Stimulated activated CD8-positive, alpha-beta memory T cell treated with anti-CD3 and anti-CD28 coated beads, Interleukin-7, amount 100 ng/mL, for 4 hours (primary cell): ENCODE measurements at places on chromosomes 7 and 10.

GRCh38 chr10:48800007-48800675, 115.5 kb downstream of the WDFY4 start:
- no peak for DNase-seq

- no peak for DNase-seq
Observed at GRCh38 chr7:26593896-26594295, 270.5 kb downstream of the SKAP2 start.

DNA sequence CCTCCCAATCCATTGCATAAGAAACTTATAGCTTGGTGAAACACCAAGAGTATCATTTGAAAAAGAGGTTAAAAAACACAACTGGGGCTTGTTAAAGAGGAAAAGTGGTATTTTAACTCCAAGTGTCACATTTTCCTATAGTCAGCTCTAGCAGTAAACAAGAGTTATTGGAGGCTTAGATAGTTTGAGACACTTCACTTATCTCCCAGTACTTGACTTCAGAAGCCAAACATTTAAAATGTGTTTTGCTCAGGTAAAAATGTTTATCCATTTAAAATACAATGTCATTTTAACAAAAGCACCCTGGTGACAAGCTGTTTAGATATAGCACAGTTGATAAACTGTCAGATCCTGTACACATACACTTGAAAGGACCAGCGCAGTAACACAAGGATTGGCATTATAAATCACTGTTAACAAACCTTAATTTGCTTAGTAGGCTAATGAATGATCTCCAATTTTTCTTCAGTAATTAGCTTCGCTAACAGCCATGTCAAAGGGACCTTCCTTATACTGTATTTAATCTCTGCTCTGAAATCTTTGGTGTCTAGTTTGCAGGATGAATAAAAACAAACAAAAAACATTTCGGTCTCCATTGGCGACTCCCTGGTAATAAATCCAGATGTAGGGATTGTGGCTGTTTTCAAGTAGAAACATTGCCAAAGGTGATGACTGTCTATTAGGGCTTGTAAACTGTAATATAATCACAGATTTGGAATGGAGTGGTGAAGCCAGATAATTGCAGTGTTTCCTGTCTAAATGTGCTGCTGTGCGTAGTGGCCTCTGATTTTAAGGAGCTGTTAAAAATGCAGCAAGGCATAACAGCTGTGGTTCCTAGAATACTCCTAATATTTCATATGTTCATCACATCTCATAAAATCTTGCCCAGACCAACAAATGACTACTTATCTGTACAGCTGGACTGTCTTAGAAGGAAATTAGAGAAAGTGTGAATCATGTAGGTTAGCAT, 545.1 kb downstream of the AUTS2 start:
- DNase-seq, result no peak

- DNase-seq, result no peak
Observed at GRCh38 chr10:31413325-31413724, 94.3 kb downstream of the ZEB1 start.

- DNase-seq, result no peak
Observed at GRCh38 chr7:33639552-33640197, 265.7 kb upstream of the BMPER start.

- DNase-seq, result no peak
Observed at GRCh38 chr10:109025172-109025571, 898.1 kb downstream of the XPNPEP1 start.

GRCh38 chr7:105776986-105777910, 99.2 kb downstream of the ATXN7L1 start:
- DNase-seq, result no peak

GRCh38 chr10:74871595-74872382, 45.4 kb downstream of the KAT6B start:
- no peak for DNase-seq

- DNase-seq, result no peak
Observed at GRCh38 chr7:106620676-106621075, 40.3 kb downstream of the CCDC71L start.

DNA sequence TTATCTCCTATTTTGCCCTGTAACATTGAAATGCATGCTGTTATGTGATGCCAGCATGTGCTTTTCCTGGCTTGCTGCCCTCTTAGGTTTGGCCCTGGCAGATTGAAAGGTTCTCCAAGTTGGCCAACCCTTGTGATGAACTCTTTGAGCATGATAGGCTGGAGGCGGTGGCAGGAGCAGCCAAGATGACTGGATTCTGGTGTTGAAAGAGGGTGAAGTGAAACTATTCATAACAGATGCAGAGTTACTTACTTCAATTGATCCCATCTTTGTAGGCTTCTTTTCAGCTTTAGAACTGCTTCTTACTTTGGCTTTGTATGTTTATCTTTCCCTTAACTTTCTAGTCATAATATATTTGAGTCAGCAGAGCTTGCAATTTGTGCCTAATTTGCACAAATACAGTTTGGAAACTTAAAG, 57.6 kb downstream of the BICC1 start:
- DNase-seq, result no peak

GRCh38 chr10:35569111-35569707, 35.9 kb upstream of the GJD4 start:
- no peak for DNase-seq

- no peak for DNase-seq
Observed at GRCh38 chr7:86867163-86867762, 192.2 kb downstream of the ELAPOR2 start.

GRCh38 chr7:92517631-92518030, 10.7 kb downstream of the PEX1 start:
- DNase-seq, result no peak

- no peak for DNase-seq
Observed at GRCh38 chr7:136698231-136698630, 170.2 kb upstream of the CHRM2 start.

- no peak for DNase-seq
Observed at GRCh38 chr7:117347480-117347879, 24.6 kb upstream of the WNT2 start.

GRCh38 chr7:140034421-140034820, 28.3 kb downstream of the PARP12 start:
- DNase-seq, result no peak

- DNase-seq, result no peak
Observed at GRCh38 chr10:7130191-7130911, 280.5 kb downstream of the SFMBT2 start.

GRCh38 chr10:49152663-49153062, 18.8 kb upstream of the FAM170B start:
- DNase-seq, result no peak

DNA sequence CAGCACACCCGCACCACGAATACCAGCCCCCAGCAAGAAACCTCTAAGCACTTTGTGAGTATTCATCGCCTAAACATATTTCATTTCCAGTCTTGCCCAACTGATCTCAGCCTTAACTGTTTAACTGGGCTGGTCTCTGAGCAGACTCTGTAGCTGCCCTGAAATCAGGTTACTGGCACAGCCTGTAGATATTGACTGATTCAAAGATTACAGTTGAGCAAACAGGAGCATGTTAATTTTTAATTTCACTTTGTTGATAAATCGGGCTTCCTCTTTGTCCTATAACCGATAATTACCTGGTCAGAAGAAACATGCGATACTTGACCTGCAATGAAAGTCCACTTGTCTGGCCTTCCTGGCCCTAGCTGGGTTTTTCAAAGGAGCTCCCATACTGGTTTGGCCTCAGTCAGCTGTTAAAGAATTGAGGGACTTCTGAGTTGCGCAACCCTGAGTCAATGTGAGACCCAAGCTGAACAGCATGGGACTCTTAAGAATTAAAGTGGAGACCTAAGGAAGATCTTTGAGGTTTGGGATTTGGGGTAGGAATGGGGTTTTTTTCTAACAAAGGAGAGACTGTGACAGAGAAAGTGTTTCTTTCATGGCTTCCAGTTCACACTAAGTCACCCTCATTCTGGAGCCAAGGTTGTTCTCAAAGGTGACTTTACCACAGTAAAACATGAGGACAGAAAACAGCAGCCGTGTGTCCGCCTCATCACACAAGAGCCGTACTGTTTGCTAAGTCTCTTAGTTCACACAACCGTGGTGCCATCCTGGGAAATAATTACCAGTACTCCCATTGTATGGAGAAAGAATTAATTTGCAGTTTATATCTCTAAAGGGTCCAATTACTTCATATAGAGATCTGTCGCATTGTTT, 75.9 kb downstream of the PPP1R3C start:
- DNase-seq, result no peak

- DNase-seq, result no peak
Observed at GRCh38 chr10:76190634-76191270, 759.3 kb downstream of the LRMDA start.

- DNase-seq, result no peak
Observed at GRCh38 chr7:140393756-140394306, 4.5 kb downstream of the SLC37A3 start.

- no peak for DNase-seq
Observed at GRCh38 chr7:5043661-5044060, 2.0 kb upstream of the RBAK start.

DNA sequence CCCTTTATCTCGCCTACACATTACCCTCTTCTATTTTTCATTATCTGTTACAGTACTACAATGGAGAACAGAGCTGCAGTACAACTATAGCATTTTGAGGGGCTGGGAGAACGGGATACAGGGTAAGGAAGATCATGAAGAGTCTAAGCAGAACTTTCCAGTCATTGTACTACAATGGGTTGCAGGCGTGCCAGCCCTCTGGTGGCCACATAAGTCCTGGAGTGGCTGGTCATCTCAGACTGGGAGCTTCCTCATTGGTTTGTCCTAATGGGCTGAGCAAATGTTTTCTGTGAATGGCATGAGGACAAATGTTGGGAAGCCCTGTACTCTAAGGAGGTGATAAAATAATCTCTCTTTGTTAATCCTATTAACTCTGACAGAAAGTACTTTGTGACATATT, 33.0 kb downstream of the TMEM106B start:
- DNase-seq, result no peak

DNA sequence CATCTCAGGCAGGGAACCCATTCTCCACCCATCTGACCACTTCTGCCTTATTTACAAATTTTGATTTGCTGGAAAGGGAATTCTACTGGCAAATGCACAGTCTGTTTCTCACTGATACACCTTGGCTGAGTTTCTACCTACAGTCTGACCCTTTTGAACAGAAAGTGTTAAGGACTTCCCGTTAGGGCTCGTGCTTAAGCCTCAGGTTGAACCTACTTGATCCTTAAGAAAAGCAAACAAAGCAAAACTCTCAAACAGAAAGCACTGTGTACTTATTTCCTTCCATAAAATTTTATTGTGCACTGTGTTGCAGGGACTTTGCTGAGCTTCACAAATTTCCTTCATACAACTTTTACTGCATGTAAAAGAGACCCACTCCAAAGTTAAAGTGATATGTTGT, 367.8 kb downstream of the NRG3 start:
- DNase-seq, result no peak

GRCh38 chr10:121405549-121405948, 192.7 kb downstream of the FGFR2 start:
- no peak for DNase-seq

GRCh38 chr7:96992192-96993005, 13.0 kb upstream of the DLX6 start:
- DNase-seq, result no peak

- no peak for DNase-seq
Observed at GRCh38 chr7:66921396-66921917, 432 bp downstream of the TMEM248 start.

DNA sequence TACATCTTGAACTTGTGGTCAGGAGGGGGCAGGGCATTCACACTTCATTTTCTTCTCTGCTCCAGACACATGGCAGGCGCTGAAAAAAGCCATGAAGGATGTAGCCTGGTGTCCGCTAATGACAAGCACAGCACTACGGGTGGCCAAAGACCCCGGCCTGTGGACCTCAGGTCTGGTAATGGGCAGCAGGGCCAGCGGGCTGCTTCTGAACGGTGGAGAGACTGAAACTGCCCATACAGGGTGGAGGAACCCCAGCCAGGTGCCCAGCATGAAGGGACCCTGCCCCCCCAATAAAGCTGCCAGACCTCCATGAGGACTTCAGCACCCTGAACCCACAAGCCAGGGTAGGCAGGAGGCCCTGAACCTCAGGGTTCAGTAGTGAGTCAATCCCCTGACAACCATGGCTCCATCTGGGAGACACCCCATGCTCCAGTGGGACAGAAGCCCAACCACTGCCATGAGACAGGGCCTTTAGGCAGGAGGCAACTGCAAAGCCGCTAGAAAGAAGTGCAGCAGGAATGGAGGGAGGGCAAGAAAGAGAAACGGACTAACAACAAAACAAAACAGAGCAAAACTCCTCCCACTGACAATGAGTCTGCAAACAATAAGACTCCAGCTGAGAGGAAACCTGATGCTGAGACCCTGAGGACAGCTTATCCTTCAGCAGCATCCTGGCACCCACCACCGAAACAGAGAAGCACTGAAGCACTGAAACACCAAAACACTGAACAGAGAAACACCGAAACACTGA, 140.2 kb upstream of the PPP2R2D start:
- no peak for DNase-seq

GRCh38 chr7:5773661-5774086, 7.8 kb downstream of the RNF216 start:
- peak; percentile 35 for DNase-seq

DNA sequence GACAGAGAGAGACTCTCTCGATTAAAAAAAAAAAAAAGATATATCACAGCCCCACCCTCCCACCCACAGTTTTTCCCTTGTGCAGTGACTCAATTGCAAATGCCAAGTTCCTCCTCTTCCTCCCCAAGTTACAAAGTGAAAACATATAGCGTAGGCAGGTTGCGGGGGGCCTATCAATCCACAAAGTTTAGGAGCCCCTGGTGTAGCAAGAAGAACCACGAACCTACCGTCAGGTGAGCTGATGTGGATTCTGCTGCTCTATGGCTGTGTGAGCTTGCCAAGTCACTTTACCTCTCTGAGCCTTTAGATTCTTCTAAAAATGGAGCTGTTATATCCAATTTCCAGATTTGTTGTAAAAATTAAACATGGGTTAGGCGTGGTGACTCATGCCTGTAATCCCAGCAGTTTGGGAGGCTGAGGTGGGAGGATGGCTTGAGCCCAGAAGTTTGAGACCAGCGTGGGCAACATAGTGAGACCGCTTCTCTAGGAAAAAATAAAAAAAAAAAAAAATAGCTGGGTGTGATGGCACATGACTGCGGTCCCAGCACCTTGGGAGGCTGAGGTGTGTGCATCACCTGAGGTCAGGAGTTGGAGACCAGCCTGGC, 8.2 kb upstream of the RHBDD2 start:
- peak; percentile 11 for DNase-seq

DNA sequence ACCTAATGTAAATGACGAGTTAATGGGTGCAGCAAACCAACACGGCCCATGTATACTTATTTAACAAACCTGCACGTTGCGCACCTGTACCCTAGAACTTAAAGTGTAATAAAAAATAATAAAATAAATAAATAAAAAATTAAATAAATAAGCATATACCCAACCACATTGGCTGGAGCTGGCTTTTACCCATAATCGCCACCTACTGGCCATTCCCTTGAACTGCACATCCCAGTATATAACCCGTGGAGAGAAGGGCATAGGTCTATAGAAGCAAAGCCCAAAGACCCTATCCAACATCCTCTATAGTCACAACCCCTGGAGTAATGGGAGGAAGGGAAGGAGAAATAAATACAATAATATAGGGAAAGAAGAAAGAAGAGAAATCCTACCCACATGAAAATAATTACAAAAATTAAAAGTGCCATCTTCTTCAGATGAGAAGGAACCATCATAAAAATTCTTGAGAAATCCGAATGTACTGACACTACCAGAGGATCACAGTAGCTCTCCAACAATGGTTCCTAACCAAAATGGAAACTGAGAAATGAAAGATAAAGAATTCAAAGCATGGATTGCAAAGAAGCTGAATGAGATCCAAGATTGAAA, 65.6 kb downstream of the TWIST1 start:
- DNase-seq, result no peak
